ENCODE measurements at places on chromosomes 12 and 14. TPM values are rescaled to one million over a fixed set of nuclear protein-coding genes. Genes with fewer than 3 reads are reported as not detected.

GRCh38 chr14:101843665-101844064 lies 82.2 kb downstream of the PPP2R5C start:
- no peak for DNase-seq
- no peak overlapping the region for H3K4me3 ChIP-seq
- H3K4me1 ChIP-seq: no peaks in the 10 kb centered on the region
- H3K27me3 ChIP-seq: no peaks in the 10 kb centered on the region
- no peak overlapping the region for H3K27ac ChIP-seq

Gene SIX4
- total RNA-seq: 3.8 TPM

DNA sequence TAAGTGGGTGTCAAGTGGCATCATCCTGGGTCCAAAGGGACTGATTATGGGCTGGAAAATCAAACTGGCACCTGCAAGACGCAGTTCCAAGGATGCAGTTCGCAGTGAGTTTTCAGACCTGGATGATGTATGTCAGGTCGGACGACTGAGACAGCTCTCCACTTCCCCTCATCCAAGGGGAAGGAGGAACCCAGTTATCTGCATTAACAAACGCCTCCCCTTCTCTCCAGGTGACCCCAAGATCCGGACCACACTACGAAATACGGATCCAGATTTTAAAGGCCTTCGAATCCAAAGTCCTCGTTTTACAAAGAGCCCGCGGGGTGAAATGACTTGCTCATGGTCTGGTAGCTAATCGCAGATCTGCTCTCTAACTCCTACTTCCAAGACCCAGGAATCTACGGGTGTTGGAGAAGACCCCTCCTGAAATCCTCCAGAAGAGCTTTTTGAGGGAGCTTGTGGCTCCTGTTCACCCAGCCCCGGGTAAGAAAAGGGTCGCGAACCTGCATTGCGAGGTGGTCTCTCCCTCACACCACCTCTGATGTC lies 460 bp upstream of the SYNE2 start:
- H3K4me1 ChIP-seq: no peaks in the 10 kb centered on the region
- peak overlapping the region; percentile 61 for H3K4me3 ChIP-seq
- DNase-seq: no peak
- H3K27me3 ChIP-seq: no peaks in the 10 kb centered on the region

DNA sequence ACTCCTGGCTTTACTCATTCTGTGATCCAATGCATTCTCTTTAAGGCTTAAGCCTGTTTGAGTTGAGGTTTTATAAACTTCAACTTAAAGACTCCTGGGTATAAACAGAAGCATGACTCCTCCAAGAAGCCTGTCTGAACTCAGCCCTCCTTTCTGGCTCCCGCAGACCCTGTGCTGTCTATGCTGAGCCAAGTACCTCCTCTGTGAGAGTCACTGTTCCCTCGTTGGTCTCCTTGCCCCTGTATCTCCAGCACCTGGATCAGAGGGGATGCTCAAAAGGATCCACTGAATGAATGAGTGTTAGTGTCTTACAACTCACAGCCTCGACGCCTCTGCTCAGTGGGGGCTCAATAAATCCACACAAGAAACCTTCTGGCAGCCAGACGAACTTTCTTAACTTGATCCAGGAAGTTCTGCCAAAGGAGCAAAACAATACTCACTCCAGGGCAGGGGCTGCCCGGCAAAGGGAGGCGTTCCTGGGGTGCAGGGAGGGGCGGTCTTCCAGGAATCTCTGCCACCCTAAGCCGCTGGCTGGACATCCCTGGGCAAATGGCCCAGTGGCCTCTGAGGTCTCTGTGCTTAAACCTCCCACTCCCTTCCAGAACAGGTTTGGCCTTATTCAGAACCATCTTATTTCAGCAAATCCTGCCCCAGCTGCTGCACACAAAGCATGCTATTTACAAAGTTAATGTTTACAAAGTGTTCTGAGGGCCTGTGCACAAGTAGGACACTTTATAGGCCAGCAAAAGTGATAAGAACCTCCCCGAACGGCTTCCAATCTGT lies 32.9 kb downstream of the MAP1LC3B2 start:
- H3K4me1 ChIP-seq: peaks cover 7% of the 10 kb centered on the region
- no peak overlapping the region for H3K4me3 ChIP-seq
- H3K36me3 ChIP-seq: no peaks in the 10 kb centered on the region
- peak; percentile 72 for DNase-seq

DNA sequence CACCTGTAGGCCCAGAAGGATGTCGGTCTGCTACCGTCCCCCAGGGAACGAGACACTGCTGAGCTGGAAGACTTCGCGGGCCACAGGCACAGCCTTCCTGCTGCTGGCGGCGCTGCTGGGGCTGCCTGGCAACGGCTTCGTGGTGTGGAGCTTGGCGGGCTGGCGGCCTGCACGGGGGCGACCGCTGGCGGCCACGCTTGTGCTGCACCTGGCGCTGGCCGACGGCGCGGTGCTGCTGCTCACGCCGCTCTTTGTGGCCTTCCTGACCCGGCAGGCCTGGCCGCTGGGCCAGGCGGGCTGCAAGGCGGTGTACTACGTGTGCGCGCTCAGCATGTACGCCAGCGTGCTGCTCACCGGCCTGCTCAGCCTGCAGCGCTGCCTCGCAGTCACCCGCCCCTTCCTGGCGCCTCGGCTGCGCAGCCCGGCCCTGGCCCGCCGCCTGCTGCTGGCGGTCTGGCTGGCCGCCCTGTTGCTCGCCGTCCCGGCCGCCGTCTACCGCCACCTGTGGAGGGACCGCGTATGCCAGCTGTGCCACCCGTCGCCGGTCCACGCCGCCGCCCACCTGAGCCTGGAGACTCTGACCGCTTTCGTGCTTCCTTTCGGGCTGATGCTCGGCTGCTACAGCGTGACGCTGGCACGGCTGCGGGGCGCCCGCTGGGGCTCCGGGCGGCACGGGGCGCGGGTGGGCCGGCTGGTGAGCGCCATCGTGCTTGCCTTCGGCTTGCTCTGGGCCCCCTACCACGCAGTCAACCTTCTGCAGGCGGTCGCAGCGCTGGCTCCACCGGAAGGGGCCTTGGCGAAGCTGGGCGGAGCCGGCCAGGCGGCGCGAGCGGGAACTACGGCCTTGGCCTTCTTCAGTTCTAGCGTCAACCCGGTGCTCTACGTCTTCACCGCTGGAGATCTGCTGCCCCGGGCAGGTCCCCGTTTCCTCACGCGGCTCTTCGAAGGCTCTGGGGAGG lies at the start of gene LTB4R:
TSS of gene LTB4R (plus strand) at position 857 of the 959 bp plus-strand sequence. CDS start 4,150 bp downstream, outside the sequence.
- H3K4me1 ChIP-seq: peaks cover 11% of the 10 kb centered on the region
- peak within 1 kb of the TSS; percentile 80 for H3K27ac ChIP-seq
- no peaks in the 10 kb centered on the region for H3K27me3 ChIP-seq
- peak within 1 kb of the TSS; percentile 61 for H3K4me3 ChIP-seq
- no peaks in the 10 kb centered on the region for H3K36me3 ChIP-seq

GRCh38 chr12:778615-779014 lies 26.2 kb downstream of the WNK1 start:
- H3K27ac ChIP-seq: no peak overlapping the region
- no peak for DNase-seq
- peaks cover 17% of the 10 kb centered on the region for H3K4me1 ChIP-seq

- no peak overlapping the region for H3K4me3 ChIP-seq
- H3K36me3 ChIP-seq: no peaks in the 10 kb centered on the region
- no peaks in the 10 kb centered on the region for H3K27me3 ChIP-seq
- DNase-seq: no peak
- H3K4me1 ChIP-seq: no peaks in the 10 kb centered on the region
- no peak overlapping the region for H3K27ac ChIP-seq
Observed at GRCh38 chr14:30550335-30550734, 8.6 kb upstream of the G2E3 start.

DNA sequence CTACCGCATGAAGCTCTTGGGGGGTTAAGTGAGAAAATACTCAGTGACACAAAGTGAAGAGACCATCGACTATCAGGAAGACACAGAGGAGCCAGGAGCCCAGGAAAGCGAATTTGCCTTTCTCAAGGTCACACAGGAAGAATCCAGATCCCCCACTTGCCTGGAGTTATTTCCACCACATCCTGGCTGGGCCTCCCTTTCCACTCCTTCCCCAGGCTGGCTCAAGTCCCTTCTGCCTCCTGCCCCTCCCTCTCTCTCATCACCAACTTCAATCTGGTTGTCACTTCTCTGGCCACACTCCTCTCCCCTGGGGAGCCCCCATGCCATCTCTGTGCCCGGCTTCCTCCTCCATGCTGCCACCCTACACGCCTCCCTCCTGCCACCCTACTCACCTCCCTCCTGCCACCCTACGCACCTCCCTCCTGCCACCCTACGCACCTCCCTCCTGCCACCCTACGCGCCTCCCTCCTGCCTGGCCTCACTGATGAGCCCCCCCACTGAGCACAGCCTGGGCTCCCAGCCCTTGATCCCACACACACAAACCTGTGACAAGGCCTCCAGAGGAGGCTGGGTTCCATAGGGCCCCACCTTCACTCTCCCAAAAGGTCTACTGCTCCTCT lies 6.3 kb downstream of the SCNN1A start:
- H3K36me3 ChIP-seq: no peaks in the 10 kb centered on the region
- H3K4me1 ChIP-seq: no peaks in the 10 kb centered on the region
- no peak for DNase-seq
- H3K4me3 ChIP-seq: no peak overlapping the region
- no peak overlapping the region for H3K27ac ChIP-seq
